Activated CD8-positive, alpha-beta T cell treated with anti-CD3 and anti-CD28 coated beads for 36 hours (primary cell): ENCODE measurements at places on chromosomes 16 and 17. TPM values are rescaled to one million over a fixed set of nuclear protein-coding genes. Genes with fewer than 3 reads are reported as not detected.

Gene KRT33B
- not detected for total RNA-seq

Gene MRPL27
- 54.6 TPM for total RNA-seq

Gene CCL13
- total RNA-seq = not detected

Gene MRPL28
- total RNA-seq = 95.0 TPM

Gene TBX21
- total RNA-seq = 53.0 TPM

Gene TNP2
- not detected for total RNA-seq

Gene CACNA1G
- 0.13 TPM for total RNA-seq

Gene PRR35
- total RNA-seq = not detected

Gene ICAM2
- 53.3 TPM for total RNA-seq

Gene HCRT
- not detected for total RNA-seq
